KG1 (cell line): ENCODE measurements at places on chromosomes 7 and 10.

DNA sequence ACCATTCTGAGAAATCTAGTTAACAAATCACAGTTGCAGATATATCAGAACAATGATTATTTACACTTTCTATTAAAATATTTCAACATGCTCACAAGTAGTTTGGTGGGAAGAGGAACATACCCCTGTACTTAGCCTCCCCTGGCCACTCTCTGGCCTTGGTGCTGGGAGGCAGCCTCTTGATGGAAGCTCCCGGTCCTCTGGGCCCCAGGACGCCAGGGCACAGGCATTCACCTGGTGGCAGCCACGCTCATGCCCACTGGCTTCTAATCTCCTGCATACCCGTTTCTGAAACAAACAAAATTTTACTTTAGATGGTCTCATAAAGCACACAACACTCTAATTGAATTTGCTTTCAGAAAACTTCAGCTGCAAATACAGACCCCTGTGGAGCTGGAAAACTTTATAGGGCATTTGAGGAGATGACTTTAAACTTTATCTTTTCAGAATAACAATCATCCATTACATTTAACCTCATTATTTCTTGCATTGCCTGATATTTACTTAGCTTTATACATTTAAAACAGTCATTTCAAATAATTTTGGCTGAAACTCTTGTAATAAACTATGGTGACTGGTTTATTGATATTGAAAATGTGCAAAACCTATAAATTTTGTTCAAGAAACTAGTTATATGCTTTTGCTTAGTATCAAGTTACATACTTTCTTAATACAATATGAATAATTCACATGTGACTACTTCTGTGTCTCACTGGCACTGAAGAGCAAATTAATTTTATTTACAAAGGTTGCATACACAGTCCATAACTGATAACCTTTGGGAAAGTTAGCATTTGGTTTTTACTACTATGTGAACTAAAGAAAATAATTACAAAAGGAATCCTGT, 30.8 kb downstream of the C10orf143 start:
- no peak for DNase-seq

DNA sequence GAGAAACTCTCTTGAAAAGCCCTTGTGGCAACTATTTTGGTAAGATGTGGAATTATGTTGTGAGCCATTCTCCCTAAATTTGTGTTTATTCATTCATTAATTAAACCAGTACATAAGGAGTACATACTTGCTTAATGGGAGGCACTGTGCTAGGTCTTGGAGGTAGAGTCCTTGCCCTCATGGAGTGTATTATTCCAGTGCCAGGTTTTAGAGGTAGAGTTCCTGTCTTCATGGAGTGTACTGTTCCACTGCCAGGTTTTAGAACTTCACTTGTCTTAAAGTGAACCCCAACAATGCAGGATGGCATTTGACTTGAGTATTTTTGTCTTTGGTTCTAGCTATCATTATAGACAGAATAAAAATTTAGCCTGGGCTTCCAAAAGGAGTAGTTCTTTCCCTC, 8.8 kb downstream of the MXI1 start:
- no peak for DNase-seq

- no peak for DNase-seq
Observed at GRCh38 chr10:71443676-71444075, 47.0 kb downstream of the CDH23 start.

GRCh38 chr7:108528183-108528712, 2.3 kb upstream of the PNPLA8 start:
- no peak for DNase-seq

- DNase-seq: no peak
Observed at GRCh38 chr7:130430841-130431666, 9.8 kb downstream of the CEP41 start.

GRCh38 chr7:99305473-99306260, 20.0 kb upstream of the ARPC1A start:
- DNase-seq: no peak

DNA sequence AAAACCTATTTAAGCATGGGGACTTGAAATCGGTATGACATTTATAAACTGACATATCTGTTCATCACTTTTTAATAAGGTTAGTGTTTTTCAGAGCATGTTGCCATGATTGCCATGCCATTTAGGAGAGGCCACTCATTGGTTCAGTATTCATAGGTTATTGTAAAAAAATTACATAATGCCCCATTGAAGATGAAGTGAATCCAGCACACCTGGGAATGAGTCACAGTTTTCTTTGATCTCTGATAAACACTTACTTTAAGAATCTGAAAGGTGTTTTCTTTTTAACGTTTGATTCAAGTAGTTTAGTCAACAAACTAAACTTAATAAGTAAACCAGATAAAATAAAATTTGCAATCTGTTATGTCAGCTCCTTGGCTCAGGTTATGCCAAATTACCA, 278.3 kb downstream of the ARL4A start:
- DNase-seq: no peak

DNA sequence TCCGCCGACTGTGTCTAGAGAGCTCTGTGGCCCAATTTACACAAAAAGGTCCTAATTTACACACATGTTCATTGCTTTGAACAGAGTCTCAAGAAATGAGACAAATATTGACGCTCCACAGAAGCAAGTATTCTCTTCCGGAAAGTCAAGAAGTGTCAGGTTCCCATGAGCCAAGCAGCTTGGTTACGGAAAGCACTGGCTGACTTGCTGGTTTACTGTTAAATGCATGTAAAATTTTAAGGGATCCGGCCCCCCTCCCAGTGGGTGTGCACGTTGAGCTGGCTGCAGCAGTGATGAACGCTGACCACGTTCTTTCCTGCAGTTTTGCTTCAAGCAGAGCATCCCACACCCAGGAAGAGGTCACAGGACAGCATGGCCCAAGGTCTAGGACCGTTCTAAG, 76.8 kb downstream of the DIP2C start:
- no peak for DNase-seq

DNA sequence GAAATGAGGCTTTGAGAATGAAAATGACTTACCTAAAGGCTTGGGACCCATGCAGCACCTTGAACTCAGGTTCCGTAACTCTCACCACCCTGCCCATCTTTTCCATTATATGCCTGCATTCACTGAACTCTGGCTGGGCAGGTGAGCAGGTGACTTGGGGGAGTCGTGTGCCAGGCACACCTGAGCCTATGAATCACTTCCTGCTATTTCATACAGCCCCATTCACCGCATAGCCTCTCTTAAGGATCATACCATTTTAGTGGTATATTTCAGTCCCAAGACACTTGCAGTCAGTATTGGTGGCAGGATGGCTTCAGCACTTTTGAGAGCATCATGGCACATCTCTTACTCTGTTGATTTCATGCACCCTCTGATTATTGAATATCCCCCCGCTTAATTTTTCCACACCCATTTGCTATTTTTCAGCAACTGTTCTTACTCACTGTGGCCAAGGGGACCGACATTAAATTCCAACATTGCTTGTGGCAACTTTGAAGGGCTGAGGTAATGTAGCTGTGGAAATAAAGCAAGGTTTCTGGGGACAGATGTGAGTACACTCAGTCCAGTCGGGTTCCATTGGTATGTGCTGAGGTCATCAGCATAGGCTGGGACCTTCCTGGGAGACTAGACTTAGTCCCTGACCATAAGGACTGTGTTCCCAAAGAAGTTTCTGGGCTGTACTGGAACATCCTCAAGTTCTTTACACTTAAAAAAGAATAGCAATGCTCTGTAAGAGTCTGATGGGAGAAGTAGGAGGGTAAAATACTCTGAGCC, 39.8 kb upstream of the ZNF438 start:
- no peak for DNase-seq

DNA sequence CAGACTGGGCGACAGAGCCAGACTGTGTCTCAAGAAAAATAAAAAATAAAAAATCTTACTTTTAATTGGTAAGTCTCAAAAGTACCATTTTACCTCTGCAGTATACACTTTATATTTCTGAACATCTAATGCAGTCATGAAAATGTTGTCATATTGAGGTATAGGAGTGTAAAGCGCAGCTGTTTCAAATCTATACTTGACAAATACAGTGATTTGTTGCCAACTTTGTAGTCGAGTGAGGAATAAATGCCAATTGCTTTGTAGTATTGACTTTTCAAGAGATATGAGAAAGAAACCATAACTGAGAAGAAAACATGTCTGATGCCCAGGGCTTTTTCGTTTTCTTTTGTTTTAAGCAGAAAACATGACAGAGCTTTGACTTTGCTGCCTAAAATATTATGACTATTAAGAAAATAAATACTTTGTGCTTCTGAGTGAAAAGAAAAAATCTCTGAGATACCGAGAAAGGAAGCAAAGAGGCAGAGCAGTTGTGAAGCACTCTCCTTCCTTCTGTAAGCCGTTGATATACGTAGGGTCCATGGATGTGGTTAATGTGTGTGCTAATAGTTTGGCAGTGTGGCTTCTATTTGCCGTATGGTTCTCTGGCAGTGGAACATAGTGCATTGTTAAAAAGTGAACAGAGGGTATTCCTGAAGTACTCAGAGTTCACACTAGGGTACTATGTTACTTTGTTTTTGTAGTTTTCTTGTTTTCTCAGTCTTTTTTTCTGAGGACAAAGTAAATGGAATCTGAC, 38.2 kb downstream of the AVL9 start:
- no peak for DNase-seq

- no peak for DNase-seq
Observed at GRCh38 chr10:78975926-78976325, 92.8 kb upstream of the ZMIZ1 start.
